OCI-M1 (cell line): ENCODE measurements at places on chromosomes 2 and 18.

DNA sequence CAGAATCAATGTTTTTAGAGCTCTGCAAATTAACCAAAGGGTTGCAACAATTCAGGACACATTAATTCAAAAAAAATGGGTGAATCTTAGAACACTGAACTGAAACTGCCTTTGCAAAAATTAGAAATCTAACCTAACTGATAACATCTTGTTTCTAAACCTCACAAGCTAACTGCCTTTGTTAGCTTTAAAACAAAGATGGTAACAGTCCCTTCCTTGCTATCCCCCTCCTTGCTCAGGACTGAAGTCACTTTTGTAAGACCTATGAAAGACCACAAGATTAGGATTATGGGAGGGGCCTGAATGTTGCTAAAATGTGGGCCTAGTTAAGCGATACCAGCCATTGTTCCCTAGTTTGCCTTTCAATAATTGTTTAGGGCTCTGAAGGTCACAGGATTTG, 44.9 kb upstream of the LONRF2 start:
- no peak for DNase-seq

DNA sequence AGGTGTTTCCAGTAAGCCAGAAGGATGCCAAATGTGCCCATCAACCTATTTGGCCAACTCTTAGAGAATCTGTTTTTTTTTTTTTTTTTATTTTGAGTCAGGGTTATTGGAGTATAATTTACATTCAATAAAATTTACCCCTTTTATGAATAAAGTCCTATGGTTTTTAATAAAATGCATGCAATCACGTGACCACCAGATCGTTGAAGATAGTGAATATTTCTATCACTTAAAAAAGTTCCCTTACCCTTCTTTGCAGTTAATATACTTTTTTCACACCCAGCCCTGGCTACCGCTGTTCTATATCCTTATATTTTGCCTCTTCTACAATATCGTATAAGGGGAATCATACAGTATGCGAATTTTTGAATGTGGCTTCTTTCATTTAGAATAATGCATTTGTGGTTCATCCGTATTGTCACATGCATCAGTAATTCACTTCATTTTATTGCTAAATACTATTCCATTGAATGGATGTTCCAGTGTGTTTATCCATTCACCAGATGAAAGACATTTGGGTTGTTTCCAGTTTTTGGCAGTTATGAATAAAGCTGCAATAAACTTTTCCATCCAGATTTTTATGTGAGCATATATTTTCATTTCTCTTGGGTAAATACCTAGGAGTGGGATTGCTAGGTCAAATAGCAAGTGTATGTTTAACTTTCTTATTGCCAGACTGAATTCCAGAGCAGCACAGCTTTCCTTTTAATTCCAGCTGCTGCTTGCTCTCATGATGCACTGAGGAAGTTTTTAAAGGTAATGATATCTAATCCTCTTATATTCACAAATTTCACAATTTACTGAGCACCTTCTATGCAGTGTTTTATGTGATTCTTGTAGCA, 156.3 kb upstream of the NT5C1B start:
- DNase-seq, result no peak

DNA sequence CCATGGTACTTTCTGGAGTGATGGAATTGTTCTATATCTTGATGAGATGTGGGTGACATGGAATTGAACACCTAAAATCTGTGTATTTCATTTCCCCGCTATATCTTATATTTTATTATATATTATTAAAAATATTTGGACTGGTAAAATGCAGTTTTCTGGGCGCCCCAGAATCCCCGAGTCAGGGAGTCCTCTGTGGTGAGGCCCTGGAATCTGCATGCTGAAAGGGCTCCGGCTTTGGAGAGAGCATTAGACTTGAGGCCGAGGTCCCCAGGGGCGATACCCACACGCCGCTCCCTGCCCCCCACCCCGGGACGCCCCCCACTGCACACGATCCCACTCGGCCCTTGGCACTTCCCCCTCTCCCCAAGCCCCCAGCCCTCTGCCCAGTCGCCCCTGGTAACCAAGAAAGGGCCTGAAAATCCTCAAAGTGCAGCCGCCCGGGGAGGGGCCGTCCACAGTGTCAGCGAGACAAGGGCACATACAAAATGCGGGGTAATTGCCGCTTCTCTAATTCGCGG, 126.0 kb downstream of the ZFP36L2 start:
- DNase-seq, result no peak

- DNase-seq, result no peak
Measured at GRCh38 chr2:127175041-127175721, 44.9 kb downstream of the CYP27C1 start.

- DNase-seq, result no peak
Measured at GRCh38 chr2:33321876-33322483, 154.5 kb upstream of the RASGRP3 start.

DNA sequence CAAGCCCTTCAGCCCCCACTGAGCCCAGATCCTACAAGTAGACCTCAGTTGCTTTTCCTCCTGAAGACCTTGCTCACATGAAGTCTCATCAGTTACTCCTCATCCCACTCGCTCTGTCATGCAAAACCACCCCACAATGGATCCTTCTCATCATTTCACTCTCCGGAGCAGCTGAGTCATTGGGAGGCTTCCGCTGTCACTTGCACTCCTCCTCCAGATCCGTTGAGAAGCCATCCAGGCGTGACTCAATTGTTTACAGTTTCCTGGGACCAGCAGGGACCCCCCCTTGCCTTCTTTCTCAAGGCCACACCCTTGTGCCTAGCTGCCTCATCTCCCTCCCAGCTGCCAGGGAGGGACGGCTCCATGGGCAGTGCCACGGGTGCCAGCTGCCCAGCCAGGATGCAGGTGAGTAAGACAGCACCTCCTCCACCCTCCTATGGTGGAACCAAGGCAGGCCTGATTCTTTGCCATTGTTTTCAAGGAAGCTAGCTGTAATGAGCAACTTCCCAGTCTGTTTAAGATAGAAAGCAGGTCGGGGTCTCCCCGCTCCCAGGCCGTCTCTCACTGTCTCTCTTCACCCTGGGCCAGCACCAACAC, 16.3 kb downstream of the GPR55 start:
- DNase-seq, result peak; percentile 58

DNA sequence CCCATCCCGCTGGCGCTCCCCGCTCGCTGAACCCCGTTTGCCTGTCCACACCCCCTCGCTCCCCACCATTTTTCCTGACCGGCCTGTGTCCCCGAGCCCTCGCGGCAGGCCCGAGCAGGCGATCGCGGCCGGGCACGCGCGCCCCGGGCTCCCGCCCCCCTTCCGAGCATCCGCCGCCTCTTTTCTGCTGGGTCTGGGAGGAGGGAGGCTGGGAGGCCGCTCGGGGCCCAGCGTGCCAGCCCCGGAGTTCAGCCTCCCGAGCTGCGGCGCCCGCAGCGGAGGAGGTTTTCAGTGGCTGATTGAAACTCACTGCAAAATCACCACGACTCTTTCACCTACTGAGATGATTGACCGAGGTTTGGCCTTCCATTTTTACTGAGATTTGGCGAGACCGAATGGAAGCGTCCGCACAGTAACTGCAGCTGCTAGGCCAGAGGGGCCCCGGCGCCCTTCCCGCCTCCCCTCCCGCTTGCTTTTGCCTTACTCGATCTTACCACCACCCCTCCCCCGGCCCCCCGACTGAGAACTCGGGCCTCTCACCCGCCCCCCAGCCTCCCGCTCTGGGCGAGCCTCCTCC, 4.8 kb downstream of the SOX11 start:
- DNase-seq, result no peak

GRCh38 chr2:111168528-111169239, 48.0 kb downstream of the BCL2L11 start:
- peak; percentile 85 for DNase-seq

GRCh38 chr18:73950116-73950700, 197.4 kb downstream of the FBXO15 start:
- no peak for DNase-seq

GRCh38 chr2:149892563-149892962, 305.0 kb upstream of the MMADHC start:
- no peak for DNase-seq

DNA sequence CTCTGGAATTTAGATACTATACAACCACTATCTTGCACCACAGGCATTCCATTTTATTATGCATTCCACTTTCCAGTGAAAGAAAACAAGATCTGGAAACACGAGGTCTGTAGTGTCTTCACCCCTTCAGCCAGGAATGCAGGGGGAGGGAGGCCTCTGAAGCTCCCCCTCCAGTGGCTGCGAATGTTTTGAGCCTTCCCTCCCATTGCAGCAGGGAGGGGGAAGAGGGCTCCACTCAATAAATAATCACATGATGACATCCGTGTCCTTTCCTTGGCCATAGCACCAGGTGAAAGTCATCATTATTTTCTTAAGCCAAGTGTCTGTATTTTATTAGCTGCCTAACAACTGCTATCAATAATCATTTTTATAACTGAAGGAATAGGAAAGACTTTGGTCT, 38.6 kb downstream of the ALPK2 start:
- DNase-seq, result no peak

- no peak for DNase-seq
Measured at GRCh38 chr2:109218792-109219126, 89.8 kb downstream of the SH3RF3 start.

DNA sequence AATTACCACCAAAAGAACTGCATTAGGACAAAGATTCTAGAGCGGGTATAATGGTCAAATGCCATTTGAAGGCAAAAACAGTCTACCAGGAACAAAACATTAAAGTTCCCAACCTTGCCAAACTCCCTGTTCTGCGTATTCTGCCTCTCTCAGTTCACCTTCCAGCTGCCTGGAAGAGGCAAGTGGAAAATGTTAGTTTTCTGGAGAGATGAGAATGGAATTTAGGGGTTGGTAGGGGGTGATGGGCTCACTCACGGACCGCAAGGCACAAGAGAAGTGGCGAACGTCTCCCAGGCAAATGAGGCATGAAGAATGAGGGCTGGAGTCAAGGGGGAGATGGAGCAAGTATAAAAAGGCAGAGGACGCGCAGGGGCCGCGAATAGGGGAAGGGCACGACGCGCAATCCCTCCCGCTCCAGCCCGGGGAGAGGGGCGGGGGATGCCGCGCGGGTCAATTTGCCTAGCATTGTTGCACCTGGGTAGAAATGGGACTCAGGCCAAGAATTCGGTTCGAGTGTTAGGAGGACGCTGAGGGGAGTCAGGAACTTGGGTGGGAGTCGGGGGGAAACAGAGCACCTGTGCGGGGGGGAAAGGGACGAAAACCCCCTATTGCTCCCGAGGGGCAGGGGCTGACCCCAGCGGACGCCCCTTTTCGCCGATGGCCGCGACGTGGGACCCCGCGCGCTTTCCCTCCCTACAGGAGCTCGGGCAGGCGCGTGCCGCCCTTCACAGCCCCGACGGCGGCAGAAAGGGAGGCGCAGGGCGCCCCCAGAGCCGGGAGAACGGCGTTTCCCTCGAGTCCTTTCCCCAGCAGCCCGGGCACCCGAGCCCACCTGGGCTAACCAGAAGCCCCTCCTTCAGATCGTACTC, 573 bp downstream of the PAIP2B start:
- peak; percentile 28 for DNase-seq

- DNase-seq, result no peak
Measured at GRCh38 chr2:111633643-111634042, 250.3 kb downstream of the ANAPC1 start.

- DNase-seq, result no peak
Measured at GRCh38 chr18:8367217-8367988, 241.8 kb upstream of the RAB12 start.

- peak; percentile 35 for DNase-seq
Measured at GRCh38 chr2:131092458-131093005, 728 bp downstream of the FAM168B start.

- no peak for DNase-seq
Measured at GRCh38 chr2:888906-889566, 61.6 kb upstream of the SNTG2 start.

GRCh38 chr2:13481201-13481600, 764.5 kb downstream of the TRIB2 start:
- peak; percentile 4 for DNase-seq

DNA sequence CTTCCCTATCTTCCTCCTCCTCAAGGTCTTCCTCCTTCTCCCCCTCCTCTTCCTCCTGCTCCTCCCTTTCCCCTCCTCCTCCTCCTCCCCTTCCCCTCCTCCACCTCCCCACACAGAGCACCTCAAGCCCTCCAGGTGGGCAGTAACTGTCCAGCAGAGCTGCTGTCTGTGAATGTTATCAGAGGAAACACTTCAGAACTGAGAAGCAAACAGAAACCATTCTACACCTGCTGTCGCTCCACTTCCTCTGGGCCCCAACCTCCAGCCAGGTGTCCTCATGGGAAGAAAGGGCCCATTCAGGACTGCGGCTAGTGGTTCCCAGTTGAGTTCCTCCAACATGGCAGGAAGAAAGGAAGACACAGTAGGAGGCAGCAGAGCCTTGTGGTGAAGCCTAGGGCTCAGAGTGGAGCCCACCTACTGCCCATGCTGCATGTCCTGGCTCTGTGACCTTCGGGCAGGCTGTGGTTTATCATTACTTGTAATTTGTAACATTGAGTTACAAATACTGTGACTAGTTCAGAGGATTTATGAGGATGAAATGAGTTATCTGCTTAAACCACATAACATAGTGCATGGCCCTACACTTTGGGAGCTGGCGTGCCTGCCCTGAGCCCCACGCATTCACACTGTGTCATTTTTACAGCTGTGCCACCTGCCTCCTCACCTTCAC, 165.9 kb upstream of the ID2 start:
- no peak for DNase-seq

GRCh38 chr2:67414867-67415266, 17.7 kb downstream of the ETAA1 start:
- no peak for DNase-seq

GRCh38 chr2:84894131-84894586, 11.3 kb upstream of the TMSB10 start:
- no peak for DNase-seq

DNA sequence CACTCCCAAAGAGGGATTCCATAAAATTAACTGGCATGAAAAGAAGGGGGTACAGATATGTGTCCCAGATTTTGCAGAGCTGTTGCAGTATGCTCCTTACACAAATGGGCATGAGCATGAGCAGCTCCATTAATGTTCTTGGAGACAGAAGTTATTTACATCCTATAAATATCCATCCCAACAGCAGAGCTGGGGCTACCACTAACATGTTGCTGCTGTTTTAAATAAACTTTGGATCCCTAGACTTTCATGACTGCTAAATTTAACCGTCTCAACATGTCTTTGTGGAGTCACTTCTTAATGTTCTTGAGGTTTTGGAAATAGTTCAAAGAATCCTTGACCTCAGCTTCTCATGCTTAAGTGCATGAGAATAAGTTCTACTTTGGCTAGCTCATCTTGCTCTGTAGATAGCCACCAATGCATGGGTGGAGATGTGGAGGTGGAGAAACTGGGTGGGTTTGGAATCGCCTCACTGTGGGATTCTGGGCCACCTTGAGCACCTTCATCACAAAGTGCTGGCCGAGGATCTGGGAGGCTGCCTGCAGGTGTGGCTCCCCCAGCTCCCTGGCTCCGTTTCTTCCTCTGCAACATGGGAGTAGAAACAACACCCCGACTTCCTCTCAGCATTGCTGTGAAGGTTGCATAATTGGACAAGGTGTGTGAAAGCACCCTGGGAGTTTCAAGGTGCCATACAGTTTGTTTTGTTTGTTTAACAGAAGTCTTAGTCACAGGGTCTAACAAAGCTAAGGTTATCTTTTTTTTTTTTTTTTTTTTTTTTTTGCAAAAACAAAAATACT, 307.2 kb downstream of the MYCN start:
- DNase-seq, result no peak

DNA sequence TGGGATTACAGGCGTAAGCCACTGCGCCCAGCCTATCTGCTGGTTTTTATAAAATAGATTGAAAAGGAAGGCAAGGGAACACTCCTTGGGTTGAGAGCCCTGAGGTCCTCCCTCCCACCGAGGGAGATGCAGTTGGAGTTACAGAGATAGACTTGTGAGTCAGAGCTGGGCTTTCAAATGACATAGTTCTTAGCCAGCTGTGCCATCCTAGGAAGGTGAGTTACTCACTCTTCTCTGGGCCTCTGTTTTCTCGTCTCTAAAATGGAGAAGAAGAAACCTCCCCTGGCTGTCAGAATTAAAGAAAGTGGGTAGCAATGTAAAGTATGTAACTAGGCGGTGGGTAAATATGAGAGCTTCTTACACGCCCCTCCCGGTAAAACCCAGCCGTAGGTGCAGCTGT, 2.4 kb downstream of the LRRFIP1 start:
- no peak for DNase-seq
